Pulmonary artery endothelial cell (primary cell): ENCODE measurements at places on chromosomes 7 and 10. TPM values are rescaled to one million over a fixed set of nuclear protein-coding genes. Genes with fewer than 3 reads are reported as not detected.

SPDYE16 gene
- 0.28 TPM in 1 of 2 replicates, not detected in the other for total RNA-seq

- no peak for DNase-seq
Observed at GRCh38 chr10:132749371-132749795, 36.6 kb downstream of the NKX6-2 start.

GRCh38 chr7:93198472-93198871 is 27.8 kb downstream of the HEPACAM2 start:
- no peak for DNase-seq

FGF8 gene
- total RNA-seq = not detected in 2 replicates

DNA sequence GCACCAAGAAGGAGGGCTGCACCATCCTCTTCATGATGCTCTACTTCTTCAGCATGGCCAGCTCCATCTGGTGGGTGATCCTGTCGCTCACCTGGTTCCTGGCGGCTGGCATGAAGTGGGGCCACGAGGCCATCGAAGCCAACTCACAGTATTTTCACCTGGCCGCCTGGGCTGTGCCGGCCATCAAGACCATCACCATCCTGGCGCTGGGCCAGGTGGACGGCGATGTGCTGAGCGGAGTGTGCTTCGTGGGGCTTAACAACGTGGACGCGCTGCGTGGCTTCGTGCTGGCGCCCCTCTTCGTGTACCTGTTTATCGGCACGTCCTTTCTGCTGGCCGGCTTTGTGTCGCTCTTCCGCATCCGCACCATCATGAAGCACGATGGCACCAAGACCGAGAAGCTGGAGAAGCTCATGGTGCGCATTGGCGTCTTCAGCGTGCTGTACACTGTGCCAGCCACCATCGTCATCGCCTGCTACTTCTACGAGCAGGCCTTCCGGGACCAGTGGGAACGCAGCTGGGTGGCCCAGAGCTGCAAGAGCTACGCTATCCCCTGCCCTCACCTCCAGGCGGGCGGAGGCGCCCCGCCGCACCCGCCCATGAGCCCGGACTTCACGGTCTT is 1.9 kb downstream of the FZD1 start:
- no peak for DNase-seq

GRCh38 chr7:76037310-76037709 is 10.5 kb downstream of the STYXL1 start:
- no peak for DNase-seq

PSD gene
- 0.07 and 0.14 TPM in 2 replicates for total RNA-seq
